ENCODE measurements at places on chromosomes 11 and 22.

GRCh38 chr11:28842716-28843115, 734.5 kb downstream of the METTL15 start:
- DNase-seq, result no peak

- peak; percentile 89 for DNase-seq
These were observed 26.5 kb downstream of the ARHGEF17 start for GRCh38 chr11:73334384-73335203.

DNA sequence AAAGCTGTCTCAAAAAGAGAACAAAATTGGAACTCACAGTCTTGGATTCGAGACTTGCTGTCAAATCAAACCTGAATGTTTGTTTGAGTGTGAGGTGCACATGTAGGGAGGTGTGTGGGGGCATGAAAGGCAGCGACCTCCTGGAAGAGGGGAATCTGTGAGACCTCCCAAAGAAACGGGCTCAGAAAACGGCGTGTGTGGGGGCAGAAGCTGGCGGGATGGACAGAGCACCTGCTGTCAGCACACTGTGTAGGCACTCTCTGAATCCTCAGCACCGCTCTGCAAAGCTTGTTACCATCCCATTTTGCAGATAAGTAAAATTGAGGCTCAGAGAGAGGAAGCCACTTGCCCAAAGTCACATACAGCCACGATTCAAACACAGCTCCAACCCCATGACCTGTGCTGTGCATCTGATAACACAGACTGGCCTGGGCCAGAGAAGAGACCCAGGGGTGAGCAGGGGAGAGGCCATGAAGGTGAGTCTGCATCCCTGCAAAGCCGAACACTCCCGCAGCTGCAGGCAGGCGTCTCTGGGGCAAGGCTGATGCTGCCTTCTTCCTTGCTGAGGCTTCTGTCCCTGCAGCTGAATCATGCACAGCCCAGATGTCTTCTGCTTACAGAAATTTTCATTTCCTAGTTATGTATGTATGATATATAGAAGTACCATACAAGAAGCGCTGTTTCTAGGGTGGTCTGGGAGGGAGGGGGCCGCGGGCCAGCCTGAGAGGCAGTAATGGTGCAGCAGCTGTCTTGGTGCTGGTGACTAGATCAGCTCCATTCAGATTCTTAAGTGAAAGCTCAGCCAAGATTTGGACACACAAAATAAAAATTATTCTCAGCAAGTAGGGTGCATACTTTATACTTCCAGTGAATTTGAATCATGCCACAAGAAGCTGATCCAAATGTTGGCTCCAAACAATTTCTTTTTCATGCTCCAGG, 67.3 kb upstream of the SHISAL1 start:
- DNase-seq, result no peak

DNA sequence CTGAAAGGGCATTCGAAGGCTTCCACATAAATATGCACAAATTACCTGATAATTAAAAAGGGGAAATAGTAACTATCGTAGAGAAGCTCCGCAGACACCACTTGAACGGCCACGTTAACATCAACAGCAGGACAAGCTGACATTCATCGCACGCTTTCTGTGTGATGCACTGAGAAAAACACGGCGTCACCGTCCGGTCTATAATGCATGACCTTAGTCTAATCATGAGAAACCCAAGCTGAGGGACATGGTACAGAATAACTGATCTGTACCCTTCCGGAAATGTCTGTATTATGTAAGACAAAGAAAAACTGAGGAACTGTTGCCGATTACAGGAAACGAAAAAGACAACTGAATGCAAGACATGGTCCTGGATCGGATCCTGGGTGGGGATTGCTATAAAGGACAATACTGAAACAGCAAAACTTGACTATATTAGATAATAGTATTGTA, 678 bp upstream of the RANGAP1 start:
- peak; percentile 33 for DNase-seq

GRCh38 chr11:48006301-48006992, 26.1 kb downstream of the PTPRJ start:
- peak; percentile 64 for DNase-seq

DNA sequence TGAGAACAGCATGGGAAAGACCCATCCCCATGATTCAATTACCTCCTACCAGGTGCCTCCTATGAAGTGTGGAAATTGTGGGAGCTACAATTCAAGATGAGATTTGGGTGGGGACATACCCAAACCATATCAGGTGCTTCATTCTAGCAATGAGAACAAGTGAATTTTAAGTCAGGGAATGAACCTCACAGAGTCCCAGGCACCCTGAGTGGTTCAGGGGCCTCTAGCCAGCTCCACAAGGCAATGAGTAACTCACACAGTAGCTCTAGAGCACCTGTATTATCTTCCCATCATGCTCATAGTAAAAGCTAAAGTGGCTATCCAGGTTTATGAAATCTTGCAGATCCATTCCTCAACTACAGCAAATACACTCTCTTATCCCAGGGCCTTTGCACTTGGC, 13.1 kb upstream of the ACCSL start:
- no peak for DNase-seq

- no peak for DNase-seq
These were observed 95.2 kb downstream of the ABTB2 start for GRCh38 chr11:34262531-34263081.

DNA sequence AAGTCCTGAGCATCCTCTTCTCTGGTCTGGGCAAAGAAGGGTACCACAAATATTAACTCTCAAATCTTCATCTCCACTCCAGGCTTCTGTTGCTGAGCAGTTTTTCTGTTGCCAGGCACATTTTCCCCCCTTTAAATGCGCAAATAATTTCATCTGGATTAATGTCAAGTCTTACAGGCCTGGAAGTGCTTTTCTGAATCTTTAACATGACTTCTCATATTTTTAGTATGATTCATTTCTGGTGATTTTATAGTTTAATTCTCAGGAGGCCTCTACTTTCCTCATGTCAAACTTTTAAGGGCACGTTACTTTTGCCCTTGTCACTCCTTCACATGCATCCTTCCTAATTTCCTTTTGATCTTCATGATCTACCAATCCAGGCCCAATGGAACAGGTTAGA, 510.2 kb downstream of the METTL15 start:
- DNase-seq, result peak; percentile 15

DNA sequence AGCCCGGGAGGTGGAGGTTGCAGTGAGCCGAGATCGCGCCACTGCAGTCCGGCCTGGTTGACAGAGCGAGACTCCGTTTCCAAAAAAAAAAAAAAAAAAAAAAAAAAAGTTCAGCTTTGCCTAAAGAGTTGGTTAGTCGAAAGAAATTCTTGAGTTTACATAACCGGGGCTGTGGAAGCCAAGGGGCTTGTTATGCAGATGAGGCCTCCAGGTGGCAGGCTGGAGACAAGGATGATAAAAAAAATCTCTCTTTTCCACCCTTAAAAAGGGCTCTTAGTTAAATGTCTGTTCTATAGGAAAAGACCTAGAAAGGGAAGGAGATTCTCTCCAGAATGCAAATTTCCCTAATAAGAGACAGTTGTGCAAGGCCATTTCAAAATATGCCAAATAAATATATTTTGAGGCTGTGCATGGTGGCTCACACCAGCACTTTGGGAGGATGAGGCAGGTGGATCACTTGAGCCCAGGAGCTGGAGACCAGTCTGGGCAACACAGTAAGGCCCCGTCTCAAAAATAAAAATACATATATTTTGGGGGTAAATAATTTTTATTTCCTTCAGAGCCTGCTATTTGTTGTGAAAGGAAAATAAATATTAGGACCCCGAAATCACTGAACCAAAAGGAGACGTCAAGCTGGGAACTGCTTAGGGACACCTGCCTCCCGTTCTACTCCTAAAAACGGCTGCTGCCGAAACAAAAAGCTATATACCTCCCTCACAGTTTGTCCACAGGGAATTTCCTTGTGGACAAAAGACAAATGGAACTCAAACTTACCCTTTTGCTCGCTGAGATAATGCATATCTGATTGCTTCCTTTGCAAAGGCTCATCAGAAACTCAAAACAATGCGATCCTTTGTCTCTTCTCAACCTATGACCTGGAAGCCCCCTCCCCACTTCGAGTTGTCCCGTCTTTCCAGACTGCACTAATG, 2.4 kb upstream of the IFITM2 start:
- peak; percentile 68 for DNase-seq

- DNase-seq, result peak; percentile 91
These were observed 146.2 kb upstream of the RASSF10 start for GRCh38 chr11:12862696-12863469.

DNA sequence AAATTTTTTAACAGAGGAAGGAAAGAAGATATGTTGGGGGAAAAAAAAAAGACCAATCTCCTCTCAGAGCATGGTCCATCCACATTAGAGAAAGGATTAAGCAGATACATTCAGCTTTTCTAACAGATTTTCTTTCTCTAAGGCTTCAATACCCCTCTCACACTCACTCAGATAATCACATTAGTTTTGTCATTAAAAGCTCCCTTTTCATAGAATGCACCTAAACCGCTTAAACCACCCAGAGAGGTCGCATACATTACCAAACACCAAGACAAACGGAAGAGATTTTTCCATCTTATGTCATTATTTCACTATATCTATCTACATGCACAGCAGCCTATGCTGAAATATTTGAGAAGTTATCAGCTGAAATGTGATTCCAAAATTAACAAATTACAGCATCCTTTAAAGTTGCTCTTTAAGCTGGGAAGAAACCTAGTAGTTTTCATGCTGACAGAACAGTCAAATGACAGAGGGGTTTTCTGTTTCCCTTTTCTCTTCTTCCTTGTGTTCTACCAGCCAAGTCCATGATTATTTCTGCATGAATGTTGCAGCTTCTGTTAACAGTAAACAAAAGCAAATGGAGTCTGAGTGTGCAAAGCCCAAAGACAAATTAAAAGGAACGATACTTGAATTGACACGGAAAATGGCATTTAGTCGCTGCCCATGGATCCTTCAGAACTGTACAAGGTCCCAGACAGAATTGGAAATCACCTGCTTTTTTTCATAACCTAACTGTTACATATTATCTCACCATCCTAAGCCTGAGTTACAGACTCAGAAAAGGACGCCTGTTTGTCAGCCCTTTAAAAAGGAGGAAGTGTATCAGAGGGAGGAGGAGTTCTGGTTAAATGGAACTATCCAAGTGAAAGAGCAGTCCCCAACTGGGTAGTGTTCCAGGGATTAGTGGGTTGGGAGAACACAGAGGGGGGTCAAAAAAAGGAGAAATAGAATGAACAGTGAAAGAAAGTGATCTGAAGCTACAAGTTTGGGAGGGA, 54.6 kb downstream of the PRCP start:
- DNase-seq, result no peak

- peak; percentile 37 for DNase-seq
These were observed 7.1 kb upstream of the PDGFB start for GRCh38 chr22:39251762-39252460.

DNA sequence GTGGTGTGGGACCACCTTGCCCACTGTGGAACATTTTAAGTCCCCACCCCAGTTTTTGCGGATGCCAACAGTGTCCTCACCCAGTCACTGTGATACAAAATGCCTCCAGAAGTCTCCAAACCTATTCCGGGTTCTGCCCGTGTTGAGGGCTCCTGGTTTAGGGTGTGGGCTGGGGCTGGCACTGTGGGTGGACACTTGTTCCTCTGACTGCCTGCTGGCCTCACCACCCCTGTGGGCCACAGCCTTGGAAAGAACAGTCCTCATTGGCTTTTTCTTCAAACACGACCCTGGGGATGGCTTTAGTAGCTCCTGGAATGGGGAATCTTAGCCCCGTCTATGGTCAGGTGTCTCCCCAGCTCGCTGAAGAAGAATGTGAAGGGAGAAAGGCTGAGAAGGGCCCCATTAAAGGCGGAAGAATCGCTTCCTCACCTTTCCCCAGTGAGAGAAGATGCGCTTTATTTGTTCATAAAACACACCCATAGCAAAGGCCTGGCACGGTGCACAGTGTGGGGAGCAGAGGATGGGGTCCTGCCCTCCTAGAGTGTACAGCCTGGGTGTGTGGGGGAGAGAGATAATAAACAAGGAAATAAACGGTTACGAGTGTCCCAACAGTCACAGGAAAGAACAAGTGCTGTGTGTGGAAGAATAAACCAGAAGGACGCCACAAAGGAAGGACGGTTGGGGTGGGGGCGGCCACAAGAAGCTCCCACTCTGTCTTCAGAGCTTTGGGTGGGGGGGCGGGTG, 91.6 kb upstream of the SLC22A12 start:
- no peak for DNase-seq

GRCh38 chr22:48695731-48696305, 1131.9 kb downstream of the BRD1 start:
- no peak for DNase-seq

GRCh38 chr11:32594272-32594671, 10.6 kb downstream of the EIF3M start:
- no peak for DNase-seq

GRCh38 chr11:1915795-1916131, 3.7 kb upstream of the TNNT3 start:
- DNase-seq, result no peak

DNA sequence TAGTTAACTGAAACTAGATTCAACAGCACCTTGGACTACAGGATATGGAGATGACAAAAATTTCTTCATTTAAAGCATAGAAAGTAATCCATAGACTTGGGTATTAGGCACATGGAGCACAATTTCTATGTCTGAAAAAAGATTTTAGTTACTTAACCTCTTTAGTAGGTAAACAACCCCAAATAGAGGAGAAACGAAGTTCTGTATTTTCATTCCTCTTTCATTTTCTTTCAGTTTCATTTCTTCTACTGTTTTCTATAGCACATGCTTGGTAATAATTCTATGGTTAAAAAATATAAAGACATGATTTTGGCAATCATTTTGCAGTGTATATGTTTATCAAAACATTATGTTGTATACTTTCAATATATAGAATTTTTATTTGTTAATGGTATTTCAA, 99.5 kb downstream of the CASP12 start:
- no peak for DNase-seq

DNA sequence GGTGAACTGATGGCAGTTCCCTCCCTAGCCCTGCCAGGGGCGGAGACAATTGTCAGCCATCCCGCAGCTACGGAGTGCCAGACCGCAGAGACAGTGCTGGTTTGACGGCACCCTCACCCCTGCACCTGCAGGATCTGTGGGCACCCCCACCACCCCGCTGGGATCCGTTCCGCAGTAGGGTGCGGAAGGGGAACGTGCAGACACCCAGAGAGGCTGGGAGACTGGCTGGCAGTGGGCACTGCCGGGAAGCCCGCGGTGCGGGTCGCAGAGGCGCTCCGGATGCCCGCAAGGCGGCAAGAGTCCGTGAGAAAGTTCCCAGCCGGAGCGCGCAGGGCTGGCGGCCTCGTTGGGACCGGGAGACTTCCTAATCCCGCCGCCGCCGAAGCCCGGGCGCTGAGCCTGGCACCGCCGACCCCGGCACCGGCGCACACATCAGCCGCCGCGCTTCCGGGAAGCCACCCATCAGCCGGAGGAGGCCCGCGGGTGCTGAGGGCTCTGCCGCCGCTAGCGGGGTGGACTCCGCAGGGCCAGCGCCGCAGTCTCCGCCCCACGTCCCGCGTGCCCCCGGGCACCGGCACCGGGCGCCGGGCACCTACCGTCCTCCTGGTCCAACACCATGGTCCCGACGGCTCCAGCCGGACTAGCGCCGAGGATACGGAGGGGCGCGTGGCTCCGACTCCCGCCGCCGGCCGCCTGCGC, 4.3 kb upstream of the LMO1 start:
- no peak for DNase-seq

GRCh38 chr11:13955971-13956421, 6.5 kb upstream of the SPON1 start:
- DNase-seq, result peak; percentile 83

GRCh38 chr11:67111261-67111660, 7.8 kb upstream of the KDM2A start:
- peak; percentile 64 for DNase-seq
